ENCODE measurements at places on chromosomes 1 and 21. TPM values are rescaled to one million over a fixed set of nuclear protein-coding genes. Genes with fewer than 3 reads are reported as not detected.

Gene ADORA1
- total RNA-seq: 5.2 TPM

Gene MAP3K21
- total RNA-seq: 3.9 TPM

GRCh38 chr1:96039910-96040309 lies 681.7 kb upstream of the PTBP2 start:
- no peaks in the 10 kb centered on the region for H3K27me3 ChIP-seq
- no peaks in the 10 kb centered on the region for H3K4me1 ChIP-seq
- no peak overlapping the region for H3K4me3 ChIP-seq
- DNase-seq: no peak
- no peaks in the 10 kb centered on the region for H3K36me3 ChIP-seq

DNA sequence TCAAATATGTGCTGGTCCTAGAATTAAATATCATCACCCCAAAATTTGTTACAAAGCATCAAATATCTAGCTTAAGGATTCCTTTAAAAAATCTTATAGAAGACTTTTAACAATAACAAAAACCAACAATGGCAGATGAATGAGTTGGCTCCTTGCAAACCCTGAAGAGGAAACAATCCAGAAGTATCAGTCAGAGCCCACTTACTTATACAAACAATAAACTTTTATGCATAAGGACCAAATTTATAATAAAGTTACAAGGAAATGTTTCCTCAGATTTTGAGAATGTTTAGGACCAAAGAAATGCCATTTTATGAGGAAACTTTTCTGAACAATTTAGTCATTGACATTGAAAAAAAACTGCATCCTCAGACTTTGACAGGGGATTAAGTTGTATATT lies 52.7 kb downstream of the LPAR3 start:
- H3K27me3 ChIP-seq: no peaks in the 10 kb centered on the region
- no peak overlapping the region for H3K27ac ChIP-seq
- no peaks in the 10 kb centered on the region for H3K4me1 ChIP-seq
- no peaks in the 10 kb centered on the region for H3K36me3 ChIP-seq
- no peak overlapping the region for H3K4me3 ChIP-seq
- DNase-seq: no peak

- DNase-seq: no peak
- no peaks in the 10 kb centered on the region for H3K27me3 ChIP-seq
- H3K4me1 ChIP-seq: no peaks in the 10 kb centered on the region
- no peak within 1 kb of the TSS for H3K4me3 ChIP-seq
- no peaks in the 10 kb centered on the region for H3K36me3 ChIP-seq
- no peak within 1 kb of the TSS for H3K27ac ChIP-seq
Measured at GRCh38 chr1:119414950-119415349, at the start of gene HSD3B2. TSS of gene HSD3B2 (plus strand) at chr1:119415150. CDS start at chr1:119415420, 270 bp downstream.

DNA sequence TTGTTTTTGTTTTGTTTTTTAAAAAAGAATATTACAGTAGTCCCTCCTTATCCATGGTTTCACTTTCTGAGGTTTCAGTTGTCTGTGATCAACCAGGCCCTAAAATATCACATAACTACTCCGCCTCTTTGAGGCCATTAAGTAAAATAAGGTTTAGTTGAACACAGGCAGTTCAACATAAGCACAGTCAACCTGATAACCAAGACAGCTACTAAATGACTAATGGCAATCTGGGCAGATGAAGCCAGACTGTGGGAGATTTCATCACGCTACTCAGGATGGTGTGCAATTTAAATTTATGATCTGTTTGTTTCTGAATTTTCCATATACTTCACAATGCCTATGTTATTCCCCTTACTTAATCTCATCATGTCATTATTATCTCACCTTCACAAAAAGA lies 30.1 kb downstream of the LDLRAD1 start:
- no peaks in the 10 kb centered on the region for H3K4me1 ChIP-seq
- H3K27ac ChIP-seq: no peak overlapping the region
- H3K27me3 ChIP-seq: no peaks in the 10 kb centered on the region
- no peaks in the 10 kb centered on the region for H3K36me3 ChIP-seq
- no peak for DNase-seq
- H3K4me3 ChIP-seq: no peak overlapping the region
